ENCODE measurements at places on chromosomes 2 and 18. TPM values are rescaled to one million over a fixed set of nuclear protein-coding genes. Genes with fewer than 3 reads are reported as not detected.

The SNED1 gene
- 346 TPM for total RNA-seq

The GCKR gene
- not detected for total RNA-seq

- no peak for DNase-seq
Measured at GRCh38 chr2:6074089-6074643, 382.0 kb downstream of the SOX11 start.

GRCh38 chr2:166361351-166362153 lies 14.2 kb downstream of the SCN9A start:
- no peak for DNase-seq

- DNase-seq = no peak
Measured at GRCh38 chr2:151556121-151556520, 146.4 kb downstream of the RIF1 start.

- DNase-seq = no peak
Measured at GRCh38 chr18:69840445-69840844, 107.2 kb downstream of the CD226 start.

DNA sequence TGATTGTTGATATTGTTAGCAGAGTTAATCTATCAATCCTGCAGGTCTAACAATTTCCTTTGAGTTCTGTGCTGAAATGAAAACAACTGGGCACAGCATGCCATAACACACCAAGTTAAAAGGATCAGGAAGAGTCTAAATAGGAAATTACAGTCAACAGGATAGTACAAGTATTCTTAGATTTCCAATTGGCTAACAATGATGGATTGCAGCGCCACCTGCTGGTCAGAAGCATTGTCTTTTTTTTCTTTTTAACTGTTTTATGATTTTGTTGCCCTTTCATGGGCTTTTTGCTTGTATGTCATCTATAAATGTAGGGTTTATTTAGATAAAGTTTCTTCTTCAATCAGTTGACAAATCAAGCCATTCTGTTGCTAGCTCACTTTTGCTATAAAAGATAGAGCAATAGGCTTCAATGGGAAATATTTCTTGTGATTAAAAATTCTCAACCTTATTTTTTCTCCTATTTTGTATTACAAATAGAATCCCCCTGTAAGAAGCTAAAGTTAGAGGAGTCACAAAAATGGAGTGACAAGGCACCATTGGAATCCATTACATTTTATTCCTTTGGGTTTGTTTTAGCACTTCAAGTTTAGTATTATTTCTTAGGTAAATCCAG lies 40.8 kb upstream of the RPRM start:
- peak; percentile 45 for DNase-seq

DNA sequence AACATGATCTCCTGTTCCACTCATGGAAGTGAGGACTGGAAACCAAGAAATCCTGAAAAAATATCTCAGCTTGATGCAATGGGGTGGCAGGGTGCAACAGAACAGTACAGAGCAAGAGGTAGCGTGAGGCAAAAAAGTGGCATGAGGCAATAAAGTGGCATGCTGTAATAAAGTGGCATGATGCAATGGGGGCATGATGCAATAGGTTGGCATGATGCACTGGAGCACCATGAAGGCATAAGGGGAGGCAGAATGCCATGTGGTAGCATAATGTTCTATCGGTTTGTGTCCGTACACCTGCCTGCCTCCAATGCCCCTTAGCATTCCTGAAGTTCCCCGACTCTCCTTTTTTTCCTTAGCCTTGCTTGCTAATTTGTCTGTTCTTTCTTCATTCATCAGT lies 648.4 kb downstream of the TMEM182 start:
- no peak for DNase-seq

DNA sequence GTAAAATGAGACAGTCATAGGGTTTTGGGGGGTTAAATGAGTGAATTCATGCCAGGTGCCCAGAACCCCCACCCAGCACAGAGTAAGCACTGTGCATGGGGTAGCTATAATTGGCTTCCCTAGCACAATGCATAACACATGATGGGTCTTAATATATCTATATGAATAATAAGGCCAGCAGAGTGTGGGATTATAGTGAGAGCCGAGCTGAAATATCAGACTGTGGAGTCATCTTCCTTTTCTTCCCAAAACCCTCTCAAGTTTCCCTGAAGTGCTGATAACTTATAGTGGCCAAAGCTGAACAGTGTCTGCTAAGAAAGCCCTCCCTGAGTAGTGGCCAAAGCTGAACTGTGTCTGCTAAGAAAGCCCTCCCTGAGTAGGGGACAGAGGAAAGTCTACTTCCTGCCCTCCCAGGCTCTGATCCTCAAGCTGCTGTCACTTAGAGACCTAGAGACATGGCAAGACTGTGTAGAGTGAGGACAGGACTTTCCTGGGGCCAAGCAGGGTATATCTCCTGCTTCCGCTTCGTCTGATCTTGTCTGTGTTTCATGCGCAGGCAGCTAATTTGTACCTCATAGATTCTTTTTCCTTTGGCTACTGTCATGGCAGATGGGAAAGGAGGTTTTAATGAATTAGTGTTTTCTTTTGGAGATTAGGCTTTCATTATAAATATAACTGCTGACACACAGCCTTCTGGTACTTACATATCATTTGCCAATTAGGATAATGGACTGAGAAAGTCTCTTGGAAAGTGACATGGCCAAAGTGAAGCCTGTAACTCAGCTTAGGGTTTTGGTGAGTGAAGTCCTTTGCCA lies 94.9 kb downstream of the FHOD3 start:
- no peak for DNase-seq

DNA sequence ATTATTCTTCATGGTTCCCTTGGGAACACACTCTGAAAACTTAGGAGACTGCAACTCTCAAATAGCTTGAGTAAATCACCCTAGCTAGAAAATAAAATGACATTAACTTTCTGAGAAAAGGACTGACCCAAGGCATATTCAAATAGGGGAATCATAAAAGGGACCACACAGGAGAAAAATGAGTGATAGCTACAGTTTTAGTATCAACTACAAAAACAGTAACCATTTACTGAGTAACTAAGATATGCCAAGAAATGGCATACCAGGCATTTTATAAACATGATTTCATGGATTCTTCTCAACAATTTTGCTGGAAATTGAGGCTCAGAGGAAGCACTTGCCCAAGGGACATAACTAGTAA lies 84.5 kb downstream of the AFF3 start:
- DNase-seq = no peak

The SKOR2 gene
- total RNA-seq = not detected

The HOXD4 gene
- not detected for total RNA-seq

- DNase-seq = no peak
Measured at GRCh38 chr2:214103276-214104001, 307.4 kb upstream of the VWC2L start.

The DPP4 gene
- total RNA-seq = 1.2 TPM
